ENCODE measurements at places on chromosomes 5 and 9. TPM values are rescaled to one million over a fixed set of nuclear protein-coding genes. Genes with fewer than 3 reads are reported as not detected.

- H3K4me3 ChIP-seq: no peak overlapping the region
- no peaks in the 10 kb centered on the region for H3K27me3 ChIP-seq
- no peak overlapping the region for H3K27ac ChIP-seq
- H3K36me3 ChIP-seq: no peaks in the 10 kb centered on the region
- no peak for DNase-seq
- no peaks in the 10 kb centered on the region for H3K4me1 ChIP-seq
Measured at GRCh38 chr5:86709157-86709881, 91.6 kb downstream of the COX7C start.

PHPT1 gene
- 99.4 TPM for total RNA-seq

- no peak for DNase-seq
- H3K4me1 ChIP-seq: no peaks in the 10 kb centered on the region
- peaks cover 2% of the 10 kb centered on the region for H3K27me3 ChIP-seq
- H3K36me3 ChIP-seq: no peaks in the 10 kb centered on the region
- H3K27ac ChIP-seq: no peak overlapping the region
- H3K4me3 ChIP-seq: no peak overlapping the region
Measured at GRCh38 chr9:81632599-81632998, 56.7 kb downstream of the TLE1 start.

GRCh38 chr9:88193766-88194165, 55.5 kb upstream of the SPATA31C2 start:
- DNase-seq: no peak
- no peak overlapping the region for H3K4me3 ChIP-seq
- H3K27ac ChIP-seq: no peak overlapping the region
- H3K36me3 ChIP-seq: no peaks in the 10 kb centered on the region
- no peaks in the 10 kb centered on the region for H3K4me1 ChIP-seq

GRCh38 chr5:107887166-107887943, 216.6 kb upstream of the EFNA5 start:
- H3K27ac ChIP-seq: peak overlapping the region; percentile 70
- no peak for DNase-seq
- H3K36me3 ChIP-seq: peaks cover 6% of the 10 kb centered on the region
- H3K27me3 ChIP-seq: no peaks in the 10 kb centered on the region
- peak overlapping the region; percentile 9 for H3K4me3 ChIP-seq

DNA sequence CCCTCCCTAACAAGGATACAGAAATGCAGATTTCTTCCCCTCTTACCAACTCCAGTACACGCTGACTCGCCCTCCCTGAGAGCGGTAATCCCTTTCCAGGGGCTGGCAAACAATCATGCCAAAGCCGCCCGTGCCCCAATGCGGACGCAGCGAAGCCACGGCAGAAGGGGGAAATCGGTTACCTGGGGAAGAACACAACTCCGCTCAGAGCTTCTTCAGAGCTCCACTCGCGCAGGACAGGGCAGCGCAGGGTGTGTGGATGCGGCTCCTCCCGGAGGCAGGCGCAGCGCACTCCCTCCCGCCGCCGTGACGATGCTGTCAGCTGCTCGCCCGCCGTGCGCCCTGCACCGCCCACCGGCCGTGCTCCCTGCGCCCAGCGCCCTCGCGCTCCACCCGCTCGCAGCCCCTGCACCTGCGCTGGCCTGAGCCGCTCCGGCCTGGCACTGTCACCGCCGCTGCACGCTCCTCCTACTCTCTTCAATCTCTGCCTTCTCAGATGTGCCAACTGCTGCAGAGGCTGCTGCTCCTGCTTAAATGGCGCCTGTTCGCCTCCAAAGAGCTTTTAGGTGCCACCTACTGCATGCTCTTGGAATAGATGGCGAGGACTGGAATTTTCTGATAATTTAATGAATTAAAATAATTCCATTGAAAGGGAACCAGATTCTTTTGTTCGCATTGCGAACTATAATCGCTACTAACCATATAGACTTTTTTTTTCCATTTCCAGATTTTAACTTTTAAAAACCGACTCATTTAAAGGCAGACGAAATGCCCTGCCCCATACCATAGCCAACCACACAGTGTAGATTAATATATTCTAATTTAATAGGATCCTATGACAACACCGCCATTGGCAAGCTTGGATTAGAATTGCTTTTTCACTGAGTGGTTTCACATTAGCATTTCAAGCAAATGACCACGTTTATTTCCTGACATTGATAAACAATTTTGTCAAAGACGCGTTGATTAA, at the start of gene DIRAS2:
Gene DIRAS2, minus strand, starts transcription at position 255 of the 970 bp plus-strand sequence. CDS start 28,997 bp downstream, outside the sequence.
- DNase-seq: no peak
- H3K36me3 ChIP-seq: no peaks in the 10 kb centered on the region
- no peak within 1 kb of the TSS for H3K27ac ChIP-seq
- peaks cover 5% of the 10 kb centered on the region for H3K4me1 ChIP-seq

SYNPO gene
- total RNA-seq: 0.05 TPM

GRCh38 chr9:78295731-78296130, 1.2 kb upstream of the PSAT1 start:
- peaks cover 11% of the 10 kb centered on the region for H3K36me3 ChIP-seq
- no peaks in the 10 kb centered on the region for H3K27me3 ChIP-seq
- peaks cover 48% of the 10 kb centered on the region for H3K4me1 ChIP-seq
- peak overlapping the region; percentile 96 for H3K27ac ChIP-seq
